Fibroblast of the aortic adventitia (primary cell): ENCODE measurements at places on chromosomes 4 and X. TPM values are rescaled to one million over a fixed set of nuclear protein-coding genes. Genes with fewer than 3 reads are reported as not detected.

DNA sequence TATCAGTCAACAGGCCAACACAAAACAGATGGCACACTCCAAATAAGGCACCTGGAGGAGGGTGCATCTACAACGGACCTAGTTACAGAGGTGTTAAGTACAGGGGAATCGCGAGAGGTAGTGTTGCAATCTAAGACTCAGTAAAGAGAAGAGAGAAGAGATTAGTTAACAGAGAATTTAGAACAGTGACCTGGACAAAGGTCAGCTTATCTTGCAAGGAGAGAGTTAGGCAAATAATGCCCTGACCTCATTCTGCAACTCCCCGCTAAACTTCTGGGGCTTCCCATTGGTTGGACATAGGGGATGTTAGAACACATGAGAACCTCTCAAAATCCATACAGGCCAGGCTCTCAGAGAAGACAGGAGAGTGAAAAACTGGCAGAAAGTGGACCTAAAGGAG is 289.4 kb upstream of the GK2 start:
- no peak for DNase-seq

PABPC4L gene
- total RNA-seq: 2.2 and 2.6 TPM in 2 replicates

NEXMIF gene
- total RNA-seq: not detected in 2 replicates

- DNase-seq: no peak
Measured at GRCh38 chr4:62513306-62513705, 1313.2 kb downstream of the ADGRL3 start.

CXCL8 gene
- 0.98 and 2.4 TPM in 2 replicates for total RNA-seq

NEUROG2 gene
- not detected in 2 replicates for total RNA-seq

GRCh38 chrX:41516999-41517765 is 70.0 kb downstream of the NYX start:
- no peak for DNase-seq

TRAM1L1 gene
- total RNA-seq: 3.2 and 4.3 TPM in 2 replicates

LARP1B gene
- 13.7 and 23.8 TPM in 2 replicates for total RNA-seq

GRCh38 chr4:159103384-159103990 is 608 bp downstream of the RAPGEF2 start:
- DNase-seq: peak; percentile 9

DNA sequence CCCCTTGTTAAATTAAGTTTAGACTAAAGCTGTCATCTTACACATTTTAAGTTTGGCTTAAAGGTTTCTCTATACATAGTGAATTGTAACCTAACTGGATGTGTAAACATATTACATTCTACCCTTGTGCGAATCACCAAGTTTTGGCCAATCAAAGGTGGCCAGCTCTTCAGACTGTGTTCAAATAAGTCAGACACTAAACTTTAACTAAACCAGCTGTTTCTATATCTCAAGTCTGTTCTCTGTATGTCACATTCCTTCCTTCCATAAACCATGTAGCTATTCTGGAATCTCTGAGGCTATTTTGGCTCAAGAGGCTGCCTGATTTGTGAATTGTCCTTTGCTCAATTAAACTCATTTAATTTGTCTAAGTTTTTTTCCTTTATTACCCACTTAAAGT is 6.7 kb downstream of the SULT1B1 start:
- peak; percentile 56 for DNase-seq

DNA sequence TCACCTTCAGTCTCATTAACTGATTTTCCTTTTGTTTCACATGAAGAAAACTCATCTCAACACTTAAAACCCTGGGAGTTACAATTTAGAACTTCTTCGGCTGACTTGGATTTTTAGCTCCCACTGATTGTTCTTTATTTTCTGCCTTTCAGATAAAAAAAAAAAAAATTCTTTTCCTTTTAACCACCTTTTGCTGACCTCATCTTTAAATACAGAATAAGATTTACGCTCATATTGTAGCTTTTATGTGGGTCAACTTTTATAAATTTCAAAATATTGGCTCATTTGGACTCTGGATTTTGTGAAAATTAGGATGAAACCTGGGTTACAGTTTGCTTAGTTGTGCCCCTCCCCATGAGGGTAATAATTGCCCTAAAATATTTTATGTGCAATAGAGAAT is 659.3 kb downstream of the ZNF674 start:
- no peak for DNase-seq

- peak; percentile 20 for DNase-seq
Measured at GRCh38 chr4:94634271-94634670, 123.5 kb upstream of the BMPR1B start.

- peak; percentile 94 for DNase-seq
Measured at GRCh38 chrX:39736216-39737211, 361.2 kb downstream of the BCOR start.

DNA sequence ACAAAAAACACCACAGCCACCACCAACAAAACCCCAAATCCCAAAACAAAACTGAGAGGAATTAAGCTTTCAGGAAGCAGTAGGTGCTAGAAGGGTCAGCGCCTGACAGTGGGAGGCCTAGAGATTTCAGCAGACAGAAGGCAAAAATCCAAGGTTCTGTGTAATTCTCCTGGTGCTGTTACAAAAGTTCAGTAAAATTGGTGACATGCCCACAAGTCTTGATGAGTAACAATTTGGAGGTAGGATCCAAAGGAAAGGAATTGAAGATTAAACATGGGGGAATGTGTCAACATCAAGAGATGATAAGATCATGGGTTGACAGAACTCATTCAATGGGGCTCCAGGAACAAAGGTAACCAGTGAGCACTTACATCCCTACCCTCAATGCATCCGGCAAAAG is 653.8 kb upstream of the CPEB2 start:
- DNase-seq: peak; percentile 71

DNA sequence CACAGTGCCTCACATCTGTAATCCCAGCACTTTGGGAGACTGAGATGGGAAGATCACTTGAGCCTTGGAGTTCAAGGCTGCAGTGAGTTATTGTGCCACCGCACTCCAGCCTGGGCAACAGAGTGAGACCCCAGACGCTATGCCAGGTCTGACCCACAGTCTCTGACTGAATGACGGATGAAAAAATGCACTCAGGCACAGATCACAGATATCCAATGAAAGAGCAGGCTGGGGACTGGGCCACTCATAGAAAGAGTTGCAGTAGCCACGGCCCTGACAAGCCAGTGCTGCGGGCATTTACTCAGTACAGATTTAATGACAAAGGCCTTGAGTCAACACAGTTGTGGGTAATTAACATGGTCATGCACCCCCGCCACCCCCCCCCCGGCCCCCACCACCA is 22.7 kb downstream of the NUDT6 start:
- no peak for DNase-seq

GRCh38 chr4:183395395-183395794 is 49.0 kb upstream of the CDKN2AIP start:
- no peak for DNase-seq

DNA sequence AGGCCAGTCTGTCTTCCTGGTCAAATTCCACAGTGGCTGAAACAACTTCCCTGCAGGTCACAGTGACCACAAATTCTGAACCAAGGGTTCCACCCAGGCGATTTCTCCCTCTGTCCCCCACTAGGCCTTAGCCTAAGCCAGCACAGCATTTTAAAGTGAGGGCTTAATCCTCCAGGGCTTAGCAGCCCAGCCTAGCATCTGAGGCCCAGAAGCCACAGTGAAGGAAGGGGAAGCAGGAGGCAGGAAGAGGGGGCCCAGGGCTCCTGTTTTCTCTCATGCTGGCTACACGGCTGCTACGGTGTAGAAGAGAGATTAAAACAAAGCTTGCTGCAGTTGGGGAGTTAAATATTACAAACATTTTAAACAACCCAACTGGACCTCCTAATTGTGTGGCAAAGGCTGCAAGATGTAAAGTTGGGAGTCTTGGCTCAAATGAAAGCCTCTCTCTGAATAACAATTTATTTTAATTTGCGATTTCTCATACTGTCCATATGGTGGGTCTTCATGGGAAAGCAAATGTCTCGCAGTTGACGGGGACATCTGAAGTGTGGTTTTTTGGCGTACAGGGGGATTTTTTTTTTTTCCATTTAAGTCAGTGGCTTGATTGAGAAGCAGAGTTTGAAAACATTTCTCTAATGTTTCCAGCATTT is 170.8 kb upstream of the RAI2 start:
- DNase-seq: no peak

PRKG2 gene
- total RNA-seq: 7.8 and 7.9 TPM in 2 replicates

GRCh38 chr4:105061136-105061696 is 85.5 kb upstream of the TET2 start:
- peak; percentile 94 for DNase-seq

DNA sequence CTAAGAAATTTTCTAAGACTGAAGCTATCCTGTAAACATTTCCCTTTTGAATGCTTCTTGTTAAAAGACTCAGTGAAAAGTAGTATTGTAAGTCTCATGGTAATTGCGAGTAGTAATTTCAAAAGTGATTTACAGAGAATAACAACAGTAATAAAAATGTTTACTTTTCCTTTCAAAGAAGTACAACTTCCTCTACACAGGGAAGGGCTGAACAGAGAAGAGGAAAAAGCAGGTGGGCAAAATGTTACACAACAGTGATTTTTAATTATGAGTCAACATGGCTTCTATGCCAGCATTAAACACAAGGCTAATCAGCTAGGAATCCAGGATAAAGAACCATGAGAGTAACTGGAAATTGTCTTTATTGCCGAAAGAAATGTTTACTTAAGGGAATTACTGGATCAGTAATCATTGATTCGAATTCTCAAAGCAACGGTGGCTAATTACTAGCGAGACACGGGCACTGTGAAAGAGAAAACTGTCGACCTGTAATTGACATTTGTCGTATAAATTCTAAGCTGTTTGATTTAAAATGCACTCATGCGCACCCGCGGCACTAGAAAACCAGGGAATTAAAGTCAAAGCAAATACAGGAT is 15.4 kb downstream of the UTP3 start:
- DNase-seq: peak; percentile 68

DCAF12L2 gene
- not detected in 2 replicates for total RNA-seq

TGIF2LX gene
- not detected in 2 replicates for total RNA-seq

RHOH gene
- not detected in 2 replicates for total RNA-seq

- no peak for DNase-seq
Measured at GRCh38 chrX:135591871-135592270, 71.4 kb downstream of the INTS6L start.

HTN1 gene
- not detected in 2 replicates for total RNA-seq

SPANXB1 gene
- not detected in 2 replicates for total RNA-seq

DNA sequence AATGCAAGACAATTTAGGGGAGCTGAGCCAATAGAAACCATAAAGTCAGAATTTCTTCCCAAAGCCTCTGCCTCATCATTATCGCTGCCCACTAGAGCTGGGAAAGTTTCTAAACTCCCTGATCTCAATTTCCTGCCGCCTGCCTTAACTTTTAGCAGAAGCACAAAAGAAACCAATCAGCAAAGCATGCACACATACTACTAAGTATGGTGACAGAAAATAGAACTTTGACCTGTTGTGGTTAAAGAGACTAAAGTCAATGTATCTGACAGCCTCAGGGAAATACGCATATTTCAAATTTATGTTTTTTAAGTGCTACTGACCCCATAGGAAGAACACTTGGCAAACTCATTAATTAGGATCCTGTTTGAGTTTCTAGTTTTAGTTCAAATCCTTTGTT is 10.1 kb downstream of the STK26 start:
- DNase-seq: no peak

ENOX2 gene
- total RNA-seq: 13.2 and 16.5 TPM in 2 replicates

DNA sequence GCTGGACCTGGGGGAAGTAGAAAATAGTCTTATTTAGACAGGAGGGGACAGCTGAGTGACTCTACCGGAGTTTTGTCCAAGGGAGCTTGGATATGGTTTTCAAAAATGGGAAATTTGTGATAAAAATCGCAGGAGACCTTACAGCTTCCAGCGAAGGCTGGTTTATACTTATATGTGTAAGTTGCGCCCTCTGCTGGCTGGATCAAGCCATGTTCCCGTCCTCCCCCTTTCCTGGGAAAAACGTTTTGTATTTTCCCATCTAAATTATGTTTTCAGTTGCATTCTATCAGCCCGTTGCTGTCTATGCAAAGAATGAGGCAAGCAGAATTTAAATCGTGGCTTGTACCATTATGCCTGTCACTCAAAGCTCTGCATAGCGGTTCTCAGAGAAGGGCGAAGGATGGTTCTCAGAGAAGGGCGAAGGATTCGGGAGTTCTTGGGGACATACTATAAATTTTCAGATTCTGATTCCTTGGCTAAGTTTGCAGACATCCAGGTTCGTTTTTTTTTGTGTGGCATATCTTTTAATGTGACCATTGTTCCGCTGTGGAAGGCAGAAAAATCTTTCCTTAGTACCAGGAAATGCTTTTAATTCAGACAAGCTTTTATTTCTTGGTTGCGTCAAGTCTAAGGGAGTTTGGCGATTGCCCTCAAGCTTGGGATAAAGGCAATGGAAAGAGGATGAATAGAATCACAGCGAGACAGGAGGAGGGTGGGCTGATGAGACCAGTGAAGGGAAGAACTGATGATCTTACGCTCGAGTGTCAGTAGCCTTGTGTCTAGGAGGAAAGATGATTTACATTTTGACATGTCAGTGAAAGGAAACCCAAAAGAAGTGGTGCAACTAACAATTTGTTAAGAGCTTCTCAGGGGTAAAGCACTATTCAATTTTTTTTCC is 128.5 kb upstream of the ARX start:
- DNase-seq: peak; percentile 72

EDNRA gene
- 10.8 and 37.6 TPM in 2 replicates for total RNA-seq

DNA sequence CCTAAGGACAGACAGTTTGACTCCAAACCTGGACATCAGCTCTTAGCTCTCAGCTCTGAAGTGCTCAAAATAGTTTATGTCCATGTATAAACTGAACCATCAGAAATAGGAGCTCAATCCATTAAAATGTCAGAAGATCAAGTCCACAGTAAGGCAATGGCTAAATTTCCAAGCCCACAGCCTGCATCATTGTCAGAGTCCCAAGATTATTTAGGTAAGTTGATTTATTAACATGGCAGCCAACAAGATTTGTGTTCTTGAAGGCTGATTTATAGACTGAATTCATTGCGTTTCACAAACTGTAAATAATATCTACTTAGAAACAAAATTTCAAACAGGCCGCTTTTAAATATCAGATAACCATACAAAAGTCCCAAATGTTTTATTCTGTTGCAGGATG is 286.5 kb upstream of the ADGRL3 start:
- no peak for DNase-seq

GRCh38 chrX:38041237-38041636 is 34.9 kb downstream of the SYTL5 start:
- no peak for DNase-seq

EVC gene
- 58.2 and 127 TPM in 2 replicates for total RNA-seq
